ENCODE measurements at places on chromosomes 7 and 10. TPM values are rescaled to one million over a fixed set of nuclear protein-coding genes. Genes with fewer than 3 reads are reported as not detected.

Gene NPFFR1
- not detected for total RNA-seq

Gene SAMD9L
- total RNA-seq, result 37.7 TPM

Gene VAX1
- not detected for total RNA-seq

Gene GIMAP1
- not detected for total RNA-seq

Gene SPDYE8
- total RNA-seq, result not detected

Gene SUPV3L1
- 60.9 TPM for total RNA-seq

Gene TAS2R41
- total RNA-seq, result not detected

Data from A172 (cell line).